ENCODE measurements at places on chromosomes 4 and X.

GRCh38 chr4:110622841-110623717 lies at the start of gene PITX2:
Gene PITX2 (minus strand): TSS chr4:110623077. CDS start chr4:110622460, 617 bp downstream.
- DNase-seq: peak; percentile 99

- no peak for DNase-seq
Measured at GRCh38 chr4:166518315-166518714, 645.3 kb downstream of the TLL1 start.

GRCh38 chr4:110418641-110419040 lies 57.3 kb upstream of the ENPEP start:
- DNase-seq: no peak

DNA sequence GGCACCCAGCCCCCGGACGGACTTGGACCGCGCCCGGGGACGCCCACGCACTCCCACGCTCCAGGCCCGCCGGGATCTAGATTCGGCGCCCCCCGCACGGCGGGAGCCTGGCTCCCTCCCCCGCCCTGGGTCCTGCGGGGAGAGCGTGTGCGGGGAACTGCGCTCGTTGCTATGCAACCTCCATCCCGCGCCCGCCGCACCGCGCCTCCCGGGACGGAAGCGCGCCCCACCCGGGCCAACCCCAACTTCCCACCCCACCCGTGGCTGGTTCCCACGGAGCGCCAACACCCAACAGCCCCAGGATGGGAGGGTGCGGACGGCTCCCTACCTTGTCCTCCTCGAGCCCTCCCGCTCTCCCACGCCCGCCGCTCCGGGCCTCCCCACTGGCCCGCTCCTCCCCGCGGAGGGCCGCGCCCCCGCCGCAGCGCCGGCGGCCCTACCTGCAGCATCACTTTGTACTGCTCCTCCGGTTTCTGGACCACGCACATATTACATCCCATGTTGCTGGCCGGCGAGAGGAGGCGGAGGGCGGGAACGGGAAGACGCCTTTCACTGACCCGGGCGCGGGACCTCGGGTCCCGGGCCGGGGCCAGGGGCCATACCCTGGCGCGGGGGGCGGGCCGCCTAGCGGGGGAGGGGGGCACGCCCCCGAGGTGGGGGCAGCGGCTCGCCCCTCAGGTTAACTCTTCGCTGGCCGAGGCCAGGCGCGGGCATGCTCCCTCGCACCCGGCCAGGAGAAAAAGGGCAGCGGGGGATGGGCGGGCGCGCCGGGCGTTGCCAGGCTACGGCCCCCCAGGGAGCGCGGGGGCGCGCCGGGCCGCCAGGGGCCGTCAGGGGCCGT lies at the start of gene PDZD4:
PDZD4 (minus strand) TSS at position 746 of the 841 bp plus-strand sequence; CDS start at position 500, 246 bp downstream.
- DNase-seq: no peak

GRCh38 chr4:74642006-74642405 lies 152.3 kb downstream of the BTC start:
- no peak for DNase-seq

DNA sequence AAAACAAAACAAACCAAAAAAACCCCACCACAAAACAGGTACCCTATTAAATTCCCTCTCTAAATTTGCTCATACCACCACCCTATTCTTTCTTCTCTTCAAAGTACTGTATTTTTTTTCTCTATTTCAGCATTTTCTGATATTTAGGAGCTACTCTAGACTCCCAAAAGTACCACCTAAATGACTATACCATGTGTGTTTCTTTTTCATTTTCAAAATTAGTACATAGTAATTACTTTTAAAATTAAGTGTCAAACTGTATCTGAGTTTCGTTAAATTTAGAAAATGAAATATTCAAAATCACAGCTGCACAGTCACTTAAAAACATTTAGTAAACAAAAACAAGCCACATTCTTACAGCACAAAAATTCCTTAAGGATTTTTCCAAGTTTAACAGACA lies 161.7 kb downstream of the FBXW7 start:
- DNase-seq: no peak

DNA sequence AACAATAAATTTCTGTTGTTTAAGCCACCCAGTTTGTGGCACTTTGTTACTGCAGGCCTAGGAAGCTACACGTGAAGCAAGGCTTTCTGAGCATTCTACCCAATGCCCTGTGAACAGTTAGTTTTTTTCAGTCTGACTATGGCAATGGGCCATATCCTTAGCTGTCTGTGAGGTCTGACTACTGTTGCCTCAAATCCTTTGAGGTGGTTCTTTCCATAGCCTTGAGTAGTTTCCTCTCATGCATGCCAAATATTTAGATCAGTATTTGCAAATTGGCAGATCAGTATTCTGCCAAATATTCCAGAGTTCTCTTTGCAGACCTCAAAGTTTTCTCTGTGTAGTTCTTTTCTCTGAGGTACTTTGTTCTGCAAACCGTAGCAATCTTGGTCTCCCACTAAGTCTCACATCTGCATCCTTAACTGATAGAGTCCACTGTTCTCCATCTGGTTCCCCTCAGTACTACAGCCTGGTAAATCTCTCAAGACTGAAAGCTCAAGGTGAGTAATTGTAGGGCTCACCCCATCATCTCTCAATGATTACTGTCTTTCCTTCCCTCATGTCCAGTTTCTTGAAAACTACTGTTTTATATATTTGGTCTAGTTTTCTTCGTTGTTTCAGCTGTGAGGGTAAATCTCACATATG lies 984.9 kb upstream of the INTU start:
- no peak for DNase-seq

- DNase-seq: peak; percentile 72
Measured at GRCh38 chrX:68827848-68828624, 785 bp upstream of the EFNB1 start.

Data from GM03348 (cell line).